SK-MEL-5 (cell line): ENCODE measurements at places on chromosomes 2 and 18. TPM values are rescaled to one million over a fixed set of nuclear protein-coding genes. Genes with fewer than 3 reads are reported as not detected.

DNA sequence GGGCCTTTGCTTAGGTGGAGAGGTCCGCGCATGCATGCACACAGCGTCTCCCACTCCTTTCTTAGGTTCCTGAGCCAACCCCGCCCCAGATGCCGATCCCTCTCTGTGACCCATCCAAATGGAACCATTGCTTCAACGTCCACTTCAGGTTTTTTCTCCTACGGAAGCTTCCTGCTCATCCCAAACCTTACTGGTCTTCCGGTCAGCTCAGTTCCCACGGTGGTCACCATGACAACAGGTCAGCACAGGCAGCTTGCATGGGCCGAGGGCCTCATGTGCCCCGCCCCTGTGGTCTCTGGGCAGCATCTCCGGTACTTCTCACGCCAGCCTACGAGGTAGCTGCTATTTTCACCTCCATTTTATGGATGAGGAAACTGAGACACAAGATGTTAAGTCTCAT lies 163.7 kb downstream of the SOCS6 start:
- DNase-seq: no peak

- DNase-seq: no peak
Observed at GRCh38 chr2:106054880-106055655, 139.0 kb downstream of the UXS1 start.

DNA sequence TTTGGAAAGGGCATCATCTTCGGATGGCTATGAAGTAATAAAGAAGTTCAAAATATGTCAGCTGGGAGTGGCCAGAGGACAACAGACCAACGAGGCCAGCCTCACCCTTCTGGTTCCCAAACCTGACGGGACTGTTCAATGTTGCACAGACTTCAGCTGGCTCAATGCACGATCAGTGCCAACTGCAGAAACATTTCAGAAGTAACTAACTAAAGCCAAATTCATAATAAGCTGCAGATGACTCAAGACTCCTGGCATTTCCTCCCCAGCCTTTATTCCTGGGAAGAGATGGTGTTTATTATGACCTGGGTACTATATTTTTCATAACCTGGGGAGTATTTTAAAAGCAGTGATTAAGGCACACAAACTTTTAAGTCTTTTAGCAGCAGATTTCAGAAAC lies 3.8 kb upstream of the ATP6V1C2 start:
- DNase-seq: no peak

DNA sequence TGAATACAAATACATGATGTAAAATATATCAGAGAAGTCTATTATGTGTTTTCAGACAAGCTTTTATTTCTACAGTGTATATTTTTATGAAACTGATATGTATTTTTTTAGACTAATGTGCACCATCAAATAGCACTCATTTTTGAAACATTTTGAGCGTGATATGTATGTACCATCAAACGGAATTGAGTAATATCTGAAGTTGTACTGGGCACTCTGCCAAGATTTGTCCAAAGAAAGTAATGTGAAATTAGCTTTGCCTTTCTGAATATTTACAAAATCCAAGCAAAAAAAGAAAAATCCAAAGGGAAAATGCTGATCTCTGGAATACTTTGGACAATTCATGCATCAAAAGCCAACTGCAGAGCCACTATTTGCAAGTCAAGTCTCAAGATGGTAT lies 972.0 kb downstream of the DPP10 start:
- DNase-seq: no peak

DNA sequence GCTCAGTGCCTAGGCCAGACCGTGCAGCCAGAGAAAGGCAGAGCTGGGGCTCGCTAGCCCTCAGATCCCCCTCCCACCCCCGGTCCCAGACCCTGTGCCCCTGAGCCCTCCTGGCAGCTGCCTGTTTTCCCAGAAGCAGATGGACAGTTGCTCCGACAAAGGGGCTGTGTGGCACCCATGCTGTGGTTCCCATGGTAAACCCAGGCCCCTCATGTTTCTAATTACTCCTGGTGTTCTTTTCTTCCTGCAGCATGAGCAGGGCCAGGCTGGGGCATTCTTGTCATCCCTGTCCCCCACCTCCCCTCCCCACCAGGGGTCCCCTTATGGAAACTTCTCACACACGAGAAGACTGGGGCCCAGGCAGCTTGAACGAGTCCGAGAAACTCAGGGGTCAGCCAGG lies 269.6 kb downstream of the HAUS1 start:
- DNase-seq: no peak

RBM44 gene
- 0.29 and 0.45 TPM in 2 replicates for total RNA-seq

GRCh38 chr2:200122683-200123082 lies 167.3 kb downstream of the MAIP1 start:
- DNase-seq: no peak

- DNase-seq: no peak
Observed at GRCh38 chr18:2963048-2963447, 49.9 kb downstream of the LPIN2 start.
